ENCODE measurements at places on chromosomes 2 and 18.
A peak's percentile ranks its signal among the peaks of the same experiment; 100 is the strongest.

GRCh38 chr2:57536535-57537231 lies 509.9 kb upstream of the VRK2 start:
- DNase-seq, result no peak

DNA sequence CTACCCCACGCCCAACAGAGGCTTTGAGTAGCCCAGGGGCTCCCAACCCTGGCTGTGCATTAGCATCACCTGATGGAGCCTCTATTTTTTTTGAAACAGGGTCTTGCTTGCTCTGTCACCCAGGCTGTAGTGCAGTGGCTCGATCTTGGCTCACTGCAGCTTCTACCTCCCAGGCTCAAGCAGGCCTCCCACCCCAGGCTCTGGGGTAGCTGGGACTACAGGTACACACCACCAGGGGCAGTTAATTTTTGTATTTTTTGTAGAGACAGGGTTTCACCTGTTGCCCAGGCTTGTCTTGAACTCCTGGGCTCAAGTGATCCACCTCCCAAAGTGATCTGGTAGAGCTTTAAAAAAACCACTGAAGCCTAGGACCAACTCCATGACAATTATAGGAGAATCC lies 394.8 kb upstream of the ATP5MC3 start:
- no peak for DNase-seq

GRCh38 chr2:46164529-46165301 lies 132.5 kb upstream of the EPAS1 start:
- peak; percentile 86 for DNase-seq

DNA sequence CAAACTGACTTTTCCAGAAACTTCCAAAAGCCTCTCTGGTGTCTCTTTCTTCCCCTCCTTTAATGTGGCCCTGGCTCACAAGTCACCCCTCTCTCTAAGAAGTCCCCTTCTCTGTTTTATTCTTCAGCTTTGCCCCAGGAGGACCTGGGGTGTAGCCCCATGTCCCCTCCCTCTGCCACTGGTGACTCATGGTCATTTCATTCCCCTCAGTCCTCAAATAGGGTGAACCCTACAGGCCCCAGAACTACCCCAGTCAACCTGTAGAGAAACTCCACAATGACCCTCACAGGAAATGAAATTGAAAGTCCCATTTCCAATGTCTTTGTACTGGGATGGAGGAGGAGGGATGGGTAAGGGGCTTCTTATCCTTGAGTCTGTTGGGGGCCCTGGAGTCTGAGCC lies 6.2 kb upstream of the SPEG start:
- no peak for DNase-seq

DNA sequence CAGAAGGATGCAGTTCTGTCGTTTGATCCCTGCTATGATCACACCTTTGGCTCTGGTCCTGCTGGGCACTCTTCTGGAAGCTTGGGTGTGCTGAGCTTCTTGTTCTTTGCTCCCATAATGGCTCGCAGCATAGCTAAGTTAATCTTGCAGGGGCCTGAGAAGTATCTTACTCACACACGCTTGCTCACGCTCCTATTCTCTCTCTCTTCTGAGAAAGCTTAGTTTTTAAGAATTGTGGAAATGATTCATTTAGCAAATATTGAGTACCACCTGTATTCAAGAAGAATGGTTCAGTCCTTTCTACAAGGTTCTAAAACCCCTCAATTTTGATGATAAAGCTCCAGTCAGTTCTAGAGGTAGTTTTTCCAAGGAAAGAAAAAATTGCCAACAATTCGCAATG lies 40.6 kb downstream of the XRCC5 start:
- DNase-seq, result peak; percentile 70

DNA sequence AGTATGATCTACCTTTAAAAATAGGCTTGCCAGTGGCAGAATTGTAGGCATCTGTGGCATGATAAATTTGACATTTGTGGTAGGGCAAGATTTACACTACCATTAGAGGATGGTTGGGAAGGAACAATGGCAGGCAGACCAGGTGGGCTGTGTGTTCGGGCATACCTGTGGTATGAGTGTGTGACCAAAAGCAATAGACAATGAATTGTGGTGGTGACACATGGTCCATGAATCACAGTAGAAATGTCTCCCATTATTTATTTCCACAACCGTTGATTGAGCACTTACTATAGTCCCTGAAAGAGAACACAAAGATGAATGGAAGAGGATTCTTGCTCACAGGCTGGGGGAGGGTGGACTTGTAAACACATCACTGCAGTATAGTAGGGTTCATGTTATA lies 29.9 kb upstream of the RUFY4 start:
- DNase-seq, result peak; percentile 5

DNA sequence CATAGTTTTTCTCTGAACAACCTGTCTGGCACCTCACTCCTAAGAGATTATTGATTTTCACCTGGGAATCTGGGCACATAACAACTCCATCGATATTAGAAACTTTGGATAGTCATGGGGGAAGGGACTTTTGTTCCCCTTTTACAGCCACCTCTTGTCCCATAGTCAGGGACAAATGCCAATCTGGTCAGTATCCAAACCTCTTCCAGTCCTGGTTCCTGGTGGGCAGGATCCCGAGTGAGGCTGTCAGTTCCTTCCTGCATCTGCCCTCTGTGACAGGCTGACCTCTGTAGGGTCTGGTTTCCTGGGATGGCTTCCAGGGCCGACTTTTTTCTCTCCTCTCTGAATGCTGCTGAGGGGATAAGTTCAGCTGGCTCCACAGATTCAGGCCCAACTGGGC lies 11.0 kb downstream of the KIF5C start:
- DNase-seq, result no peak

DNA sequence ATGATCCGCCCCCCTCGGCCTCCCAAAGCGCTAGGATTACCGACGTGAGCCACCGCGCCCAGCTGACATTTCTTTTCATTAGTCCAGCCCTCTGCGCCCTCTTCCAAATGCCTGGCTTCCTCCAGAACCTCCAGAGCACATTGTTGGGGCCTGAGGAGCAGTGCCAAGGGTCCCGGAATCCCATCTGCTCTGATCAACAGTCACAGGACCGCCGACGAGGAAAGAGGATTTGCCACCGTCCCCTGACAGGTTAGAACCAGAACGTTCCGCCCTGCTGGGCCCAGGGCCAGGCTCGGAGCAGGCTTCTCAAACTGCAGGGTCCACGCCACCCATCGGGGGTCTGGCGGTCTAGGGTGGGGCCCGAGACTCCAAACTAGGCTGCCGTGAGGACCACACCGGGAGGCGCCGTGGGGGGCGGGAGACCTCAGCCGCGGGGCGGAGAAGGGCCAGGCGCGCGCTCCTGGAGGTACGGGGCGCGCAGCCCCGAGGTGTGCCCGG lies 36.9 kb upstream of the ITM2C start:
- DNase-seq, result no peak

DNA sequence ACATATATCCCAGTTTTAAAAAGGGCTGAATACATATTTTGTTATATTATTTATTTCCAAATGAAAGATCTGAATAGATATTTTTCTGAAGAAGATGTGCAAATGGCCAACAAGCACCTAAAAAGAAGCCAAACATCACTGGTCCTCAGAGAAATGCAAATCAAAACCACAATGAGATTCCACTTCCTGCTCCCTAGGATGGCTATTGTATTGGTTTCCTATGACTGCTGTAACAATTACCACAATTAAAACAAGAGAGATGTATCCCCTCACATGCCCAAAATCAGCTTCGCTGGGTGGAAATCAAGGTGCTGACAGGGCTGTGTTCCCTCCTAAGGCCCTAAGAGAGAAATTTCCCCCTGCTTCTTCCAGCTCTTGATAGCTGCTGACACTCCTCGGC lies 23.2 kb downstream of the ABCB11 start:
- DNase-seq, result no peak

DNA sequence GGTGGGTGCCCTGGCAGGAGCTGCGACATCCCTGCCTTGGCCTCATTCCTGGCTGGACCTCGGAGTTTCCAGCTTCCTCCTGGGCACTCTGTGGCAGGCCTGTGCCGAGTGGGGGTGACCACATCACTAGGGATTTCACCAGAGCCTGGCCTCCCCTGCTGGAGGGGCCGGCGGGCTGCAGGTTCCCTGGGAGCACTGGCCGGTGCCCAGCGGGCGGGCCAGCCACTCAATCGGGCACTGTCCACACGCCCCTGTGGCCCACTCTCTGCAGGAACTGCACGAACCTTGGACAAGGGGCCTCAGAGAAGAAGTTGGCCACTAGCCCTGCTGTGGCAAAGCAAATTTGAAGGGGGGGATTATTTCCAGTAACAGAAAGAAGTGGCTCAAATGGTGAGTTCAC lies 110.7 kb upstream of the APCDD1 start:
- no peak for DNase-seq

DNA sequence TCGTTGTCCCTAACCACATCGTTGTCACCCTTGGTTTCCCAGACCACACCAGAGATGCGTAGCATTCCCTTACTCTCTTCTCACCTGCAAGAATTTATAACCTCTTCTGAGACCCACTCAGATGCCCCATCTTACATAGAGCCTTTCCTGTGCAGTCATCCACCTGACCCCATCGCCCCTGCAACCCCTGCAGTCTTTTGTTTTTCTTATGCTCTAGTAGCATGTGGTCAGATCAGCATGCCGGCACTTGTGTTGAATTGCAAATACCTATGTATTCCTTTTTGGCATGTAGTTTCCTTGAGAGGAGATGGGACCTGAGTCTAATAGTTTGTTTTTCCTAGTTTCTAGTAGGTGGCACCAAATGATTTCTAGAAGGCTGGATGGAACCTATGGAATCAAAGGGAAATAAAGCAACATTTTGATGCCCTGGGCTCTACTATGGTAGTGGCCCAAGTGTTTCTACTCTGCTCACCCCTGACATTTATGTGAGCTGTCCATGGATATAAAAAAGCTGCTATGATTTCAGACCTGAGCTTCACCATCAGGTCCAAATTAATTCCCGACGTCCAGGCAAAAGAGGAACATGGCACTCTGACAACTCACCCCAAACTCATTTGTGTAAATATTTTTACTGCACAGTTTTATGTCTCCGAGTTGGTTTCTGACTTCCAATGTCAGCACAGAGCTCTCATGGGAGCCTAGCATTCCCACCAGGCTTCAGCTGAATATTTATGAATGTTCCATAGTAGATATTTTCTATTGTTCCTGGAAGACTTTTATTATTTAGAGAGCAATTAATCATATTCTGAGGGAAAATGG lies 143.6 kb downstream of the RNF144A start:
- no peak for DNase-seq

- no peak for DNase-seq
These were observed 438.1 kb upstream of the DSEL start for GRCh38 chr18:67954594-67954993.

DNA sequence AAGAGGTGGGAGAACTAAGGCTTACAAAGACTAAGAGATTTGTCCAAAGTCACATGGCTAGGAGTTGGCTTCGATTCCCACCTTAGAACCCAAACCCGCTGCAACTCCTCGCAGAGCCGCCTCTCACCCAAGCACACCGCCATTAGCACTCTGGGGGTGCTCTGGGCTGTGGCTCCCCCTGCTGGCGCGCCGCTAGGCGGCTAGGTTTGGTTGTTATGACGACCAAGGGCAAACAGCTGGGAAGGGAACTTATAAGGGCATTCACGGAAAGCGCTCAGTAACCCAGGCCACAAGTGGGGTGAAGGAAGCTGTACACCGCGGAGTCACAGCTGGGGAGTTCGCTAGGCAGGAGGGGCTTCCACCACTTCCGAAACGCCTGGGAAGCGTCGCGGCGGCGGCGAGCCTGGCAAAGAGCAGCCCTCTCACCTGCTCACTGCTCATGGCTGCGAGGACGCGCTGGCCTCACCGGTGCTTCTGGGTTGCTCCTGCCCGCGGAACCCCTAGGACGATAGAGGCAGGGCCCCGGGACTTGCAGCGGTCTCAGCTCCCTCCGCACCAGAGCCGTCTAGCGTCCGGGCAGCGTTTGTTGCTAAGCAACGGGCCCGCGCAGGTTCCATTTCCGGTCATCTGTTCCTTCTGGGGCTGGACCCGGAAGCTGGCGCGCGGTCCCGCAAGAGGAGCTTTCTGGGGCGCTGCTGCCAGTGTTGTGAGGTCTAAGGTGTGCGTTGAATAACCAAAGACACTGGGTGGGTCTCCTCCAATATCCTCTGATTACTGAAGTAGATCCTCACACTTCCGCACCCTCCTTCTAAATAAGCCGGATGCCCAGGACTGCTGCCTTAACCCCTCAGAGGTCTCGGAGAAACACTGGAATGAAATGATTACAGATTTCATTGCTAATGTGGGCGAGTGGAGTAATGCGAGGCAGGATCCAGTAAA lies at the start of gene DNAH7:
TSS of gene DNAH7 (minus strand) at position 567 of the 939 bp plus-strand sequence. CDS start at position 441, 126 bp downstream.
- DNase-seq, result peak; percentile 82

DNA sequence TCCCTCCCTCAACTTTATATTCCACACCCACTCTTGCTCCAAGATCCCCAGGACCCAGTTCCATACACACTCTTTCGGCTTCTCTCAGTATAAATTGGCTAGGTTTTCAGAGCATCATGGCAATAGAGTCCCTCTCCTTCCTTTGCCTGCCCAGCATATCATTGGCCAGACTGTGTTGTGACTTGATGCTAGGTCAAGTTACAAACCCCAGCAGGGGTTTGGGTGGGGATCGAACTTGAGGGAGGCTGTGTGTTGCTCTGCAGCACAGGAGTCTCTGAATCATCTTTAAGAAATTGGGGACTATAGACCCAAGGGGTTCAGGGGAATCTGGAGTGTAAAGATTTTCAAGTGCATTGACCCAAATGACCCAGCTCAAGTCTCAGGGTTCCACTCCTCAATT lies 477.5 kb upstream of the MEIS1 start:
- no peak for DNase-seq

Data from HCEC 1CT (cell line).